KBM-7 (cell line): ENCODE measurements at places on chromosomes 5 and 9.

DNA sequence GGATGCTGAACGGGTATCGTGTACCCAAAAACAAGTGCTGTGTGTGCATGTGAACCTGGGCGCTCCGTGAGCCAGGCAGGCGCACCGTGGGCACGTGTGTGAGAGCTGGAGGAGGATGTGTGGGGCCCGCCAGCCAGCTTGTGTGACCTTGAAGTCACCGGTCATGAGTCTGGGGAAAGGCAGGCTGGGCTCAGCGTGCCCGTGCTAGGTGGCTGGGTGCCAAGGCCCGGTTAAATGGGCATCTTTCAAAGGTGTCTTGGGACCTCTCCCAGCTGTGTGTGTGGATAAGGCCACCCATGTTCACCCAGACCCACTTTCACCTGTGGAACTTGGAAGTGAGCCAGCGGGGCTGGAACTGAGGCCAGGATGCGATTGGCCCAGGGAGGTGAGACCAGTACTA lies 3.4 kb downstream of the KCNT1 start:
- DNase-seq: no peak

DNA sequence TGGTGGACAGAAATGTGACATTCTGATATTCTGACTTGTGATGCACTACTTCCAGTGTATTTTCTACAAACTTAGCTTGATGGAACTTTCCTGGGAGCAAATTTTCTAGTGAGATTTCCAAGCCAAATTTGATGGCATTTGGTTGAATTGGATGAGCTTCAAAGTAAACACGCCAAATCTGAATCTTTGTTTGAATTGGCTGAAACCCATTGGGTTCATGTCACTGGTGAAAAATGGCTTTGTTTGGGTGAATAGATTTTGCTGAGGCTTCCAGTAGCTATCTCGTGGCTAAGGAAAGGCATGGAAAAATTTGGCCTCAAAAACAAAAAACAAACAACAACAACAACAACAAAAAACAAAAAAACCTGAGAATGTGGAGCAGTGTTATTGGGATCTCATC lies 271.1 kb upstream of the RPS23 start:
- no peak for DNase-seq

GRCh38 chr5:122221857-122222256 lies 90.2 kb upstream of the SNCAIP start:
- DNase-seq: no peak

DNA sequence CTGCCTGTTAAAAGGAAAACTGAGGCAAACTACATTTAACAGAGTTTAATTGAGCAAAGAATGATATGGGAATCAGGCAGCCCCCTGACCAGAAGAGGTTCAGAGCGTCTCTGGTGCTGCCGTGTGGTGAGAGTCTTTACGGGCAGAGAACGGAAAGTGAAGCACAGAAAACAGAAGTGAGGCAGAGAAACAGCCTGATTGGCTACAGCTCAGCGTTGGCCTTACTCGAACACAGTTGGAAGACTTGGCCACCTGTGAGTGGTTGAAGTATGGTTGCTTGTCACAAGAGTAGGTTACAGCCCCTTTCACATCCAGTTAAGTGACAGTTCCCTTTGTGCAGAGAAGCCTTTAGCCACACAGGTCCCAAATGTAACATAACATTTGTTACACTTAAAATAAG lies 16.9 kb upstream of the FBP1 start:
- DNase-seq: peak; percentile 87

- no peak for DNase-seq
These were observed 56.1 kb downstream of the WDR70 start for GRCh38 chr5:37435261-37435660.

DNA sequence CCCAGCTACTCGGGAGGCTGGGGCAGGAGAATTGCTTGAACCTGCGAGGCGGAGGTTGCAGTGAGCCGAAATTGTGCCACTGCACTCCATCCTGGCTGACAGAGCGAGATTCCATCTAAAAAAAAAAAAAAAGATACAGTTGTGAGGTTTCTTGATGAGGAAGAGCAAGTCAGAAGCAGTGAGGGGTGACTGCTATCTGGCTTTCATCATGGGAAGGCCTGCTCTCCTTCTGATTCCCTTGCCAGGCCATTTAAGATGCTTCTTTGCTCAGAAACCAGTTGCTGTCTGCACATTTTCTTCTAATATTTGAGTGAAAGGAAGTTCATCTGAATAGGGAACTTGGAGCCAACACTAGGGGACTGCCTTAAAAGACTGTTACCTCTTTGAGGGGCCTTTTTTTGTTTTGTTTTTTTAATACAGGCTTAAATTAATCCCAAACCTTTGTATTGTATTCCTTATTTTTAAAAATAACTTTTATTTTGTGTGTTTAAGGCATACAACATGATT lies 201.9 kb downstream of the ARHGAP26 start:
- DNase-seq: peak; percentile 35

DNA sequence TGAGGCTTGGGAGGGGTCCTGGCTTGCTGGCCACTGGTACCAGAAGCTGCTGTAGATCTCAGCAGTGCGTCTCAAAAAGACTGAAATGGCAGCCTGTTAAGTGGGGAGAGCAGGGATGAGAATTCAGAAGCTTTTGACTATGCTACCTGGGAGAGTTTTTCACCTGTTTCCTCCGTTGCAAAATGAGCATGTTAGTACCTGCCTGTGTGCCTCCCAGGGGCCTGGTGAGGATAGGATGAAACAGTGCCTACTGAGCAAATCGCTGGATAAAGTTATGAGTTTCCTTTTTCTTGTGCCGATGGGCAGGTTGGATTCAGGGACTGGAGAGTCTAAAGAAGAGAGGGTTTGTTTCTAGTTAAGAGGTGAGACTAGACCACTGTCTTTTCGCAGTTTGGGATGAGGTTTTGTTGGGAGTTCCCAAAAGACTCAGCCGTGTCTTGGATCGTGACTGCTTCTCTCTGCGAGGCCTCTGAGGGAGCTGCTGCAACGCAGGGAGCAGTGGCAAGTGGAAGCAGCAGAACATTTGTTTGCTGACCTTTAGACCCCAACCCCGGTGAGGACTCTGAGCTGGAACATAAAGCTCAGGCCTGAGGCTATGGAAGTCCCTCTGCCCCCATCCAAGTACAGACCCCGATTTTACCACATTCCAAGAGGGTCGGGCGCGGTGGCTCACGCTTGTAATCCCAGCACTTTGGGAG lies 1.4 kb downstream of the RALGPS1 start:
- DNase-seq: no peak

GRCh38 chr5:136811086-136811485 lies 445.7 kb upstream of the TRPC7 start:
- DNase-seq: no peak

- DNase-seq: no peak
These were observed 1755.8 kb upstream of the WWC1 start for GRCh38 chr5:166535641-166536040.

GRCh38 chr9:121577166-121577565 lies 74.3 kb upstream of the DAB2IP start:
- DNase-seq: no peak

DNA sequence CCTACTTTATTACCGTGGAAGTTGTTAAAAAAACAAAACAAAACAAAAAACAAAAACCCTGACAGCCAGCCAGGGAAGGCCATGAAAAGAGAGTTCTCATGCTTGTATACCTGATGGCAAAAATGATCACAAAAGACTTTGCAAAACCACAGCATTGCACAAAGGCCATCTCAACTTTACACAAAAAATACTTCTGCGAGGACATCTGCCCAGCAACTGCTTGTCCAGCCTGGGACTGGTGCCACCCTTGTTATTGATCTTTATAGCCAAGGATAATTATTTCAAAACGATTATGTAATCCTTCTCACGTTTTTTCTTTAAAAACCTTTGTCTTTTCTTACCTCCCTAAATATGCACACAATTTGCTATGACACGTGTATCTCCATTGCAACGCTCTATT lies 42.2 kb upstream of the SLC28A3 start:
- no peak for DNase-seq
